ENCODE measurements at places on chromosomes 3 and 15.

DNA sequence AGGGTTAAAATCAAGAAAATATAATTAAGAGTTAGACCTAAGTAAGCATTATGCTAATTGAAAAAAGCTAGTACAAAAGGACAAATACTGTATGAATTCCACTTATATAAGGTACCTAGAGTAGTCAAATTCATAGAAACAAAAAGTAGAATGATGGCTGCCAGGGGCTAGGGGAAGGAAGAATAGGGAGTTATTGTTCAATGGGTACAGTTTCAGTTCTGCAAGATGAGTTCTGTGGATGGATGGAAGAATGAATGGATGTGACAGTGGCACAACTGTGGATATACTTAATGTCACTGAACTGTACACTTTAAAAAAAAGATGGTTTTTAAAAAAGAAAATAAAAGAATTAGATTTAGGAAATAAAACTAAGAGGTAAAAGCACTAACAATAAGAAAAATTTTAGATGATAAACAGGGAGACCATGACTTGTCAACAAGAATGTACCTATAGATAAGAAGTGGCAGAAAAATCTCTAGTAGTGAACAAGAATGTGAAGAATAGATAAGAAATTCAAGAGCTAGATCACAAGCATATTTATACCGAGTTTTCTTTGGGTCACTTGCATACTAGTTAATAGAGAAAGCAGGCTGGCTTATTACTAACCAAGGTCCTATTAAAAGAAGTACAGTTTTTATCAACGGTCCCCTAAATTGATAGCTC lies 5.5 kb downstream of the IFT80 start:
- no peak for DNase-seq

DNA sequence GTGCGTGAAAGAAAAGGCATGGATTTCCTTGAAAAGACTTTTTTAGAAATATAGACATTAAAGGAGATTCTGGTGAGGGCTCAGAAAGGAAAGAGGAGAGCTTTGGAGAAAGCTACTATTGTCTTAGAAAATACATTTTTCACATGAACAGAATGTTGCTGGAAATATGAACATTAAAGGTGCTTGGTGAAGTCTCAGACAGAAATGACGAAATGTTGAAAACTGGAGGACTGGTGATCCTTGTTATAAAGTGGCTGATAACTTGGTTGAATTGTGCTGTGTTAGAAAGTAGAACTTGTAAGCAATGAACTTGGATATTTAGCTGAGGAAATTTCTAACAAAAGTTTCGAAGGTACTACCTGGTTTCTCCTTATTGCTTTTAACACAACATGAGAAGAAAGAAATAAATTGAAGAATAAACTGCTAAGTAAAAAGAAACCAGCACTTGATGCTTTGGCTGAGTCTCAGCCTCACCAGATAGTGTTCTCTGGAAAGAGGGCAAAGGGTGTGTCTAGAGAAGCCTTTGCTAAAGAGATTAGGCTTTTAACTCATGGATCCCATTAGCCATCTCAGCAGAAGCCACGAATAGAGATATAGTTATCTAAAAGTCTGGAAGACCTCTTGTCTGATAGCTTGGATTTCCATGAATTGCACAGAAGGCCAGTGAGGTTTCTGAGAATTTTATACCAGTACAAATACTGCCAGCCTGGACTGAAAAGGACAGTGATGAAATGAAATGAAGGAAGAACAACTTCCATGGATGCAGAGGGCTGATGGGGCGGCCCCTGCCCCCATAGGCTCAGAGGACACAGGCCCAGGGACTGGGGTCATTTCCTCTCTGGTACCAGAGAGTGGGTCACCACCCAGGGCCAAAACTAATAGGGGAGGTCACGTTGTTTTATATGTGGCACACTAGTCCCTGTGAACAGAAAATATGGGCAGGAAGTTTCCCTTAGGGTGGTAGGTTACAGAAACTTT lies 91.5 kb downstream of the RPL22L1 start:
- DNase-seq = no peak

GRCh38 chr3:177842302-177842701 lies 645.0 kb upstream of the TBL1XR1 start:
- no peak for DNase-seq

DNA sequence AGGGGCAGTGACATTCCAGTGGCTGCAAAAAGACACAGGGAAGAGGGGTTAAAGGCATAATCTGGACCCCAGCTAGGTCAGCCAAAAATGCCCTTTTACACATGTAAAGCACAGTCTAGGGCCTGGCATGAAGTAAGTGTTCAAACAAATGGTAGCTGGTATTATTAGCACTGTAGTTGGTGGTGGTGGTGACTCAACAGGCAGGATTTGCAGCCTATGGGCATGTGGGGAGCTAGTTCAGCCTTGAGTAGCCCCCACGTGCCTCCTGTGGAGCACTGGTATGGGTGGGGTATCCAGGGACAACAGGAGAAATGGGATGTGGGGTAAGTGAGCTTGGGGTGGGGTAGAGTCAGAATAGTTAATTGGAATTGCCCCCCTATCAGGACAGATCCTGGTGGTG lies 27.6 kb downstream of the DNASE1L3 start:
- DNase-seq = no peak

DNA sequence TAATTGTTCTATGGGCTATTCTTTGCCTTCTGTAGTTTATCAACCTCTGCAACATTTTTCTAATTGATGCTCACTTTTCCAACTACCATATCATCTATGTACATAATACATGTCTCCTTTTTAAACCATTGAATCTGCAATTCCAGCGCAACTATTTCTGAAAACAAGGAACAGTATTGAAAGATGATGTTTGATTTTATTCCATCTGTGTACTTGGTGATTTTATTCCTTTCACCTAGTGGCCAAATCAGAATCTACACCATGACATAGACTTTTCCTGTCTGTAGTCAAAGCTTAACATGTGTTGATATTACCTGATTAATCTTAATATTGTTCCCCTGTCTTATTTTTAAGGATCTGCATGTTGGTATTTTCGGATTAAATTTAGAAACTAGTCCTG lies 13.0 kb downstream of the NKTR start:
- DNase-seq = no peak

Measured in fibroblast of skin of right quadriceps (primary cell).